ENCODE measurements at places on chromosomes 13 and 19.

DNA sequence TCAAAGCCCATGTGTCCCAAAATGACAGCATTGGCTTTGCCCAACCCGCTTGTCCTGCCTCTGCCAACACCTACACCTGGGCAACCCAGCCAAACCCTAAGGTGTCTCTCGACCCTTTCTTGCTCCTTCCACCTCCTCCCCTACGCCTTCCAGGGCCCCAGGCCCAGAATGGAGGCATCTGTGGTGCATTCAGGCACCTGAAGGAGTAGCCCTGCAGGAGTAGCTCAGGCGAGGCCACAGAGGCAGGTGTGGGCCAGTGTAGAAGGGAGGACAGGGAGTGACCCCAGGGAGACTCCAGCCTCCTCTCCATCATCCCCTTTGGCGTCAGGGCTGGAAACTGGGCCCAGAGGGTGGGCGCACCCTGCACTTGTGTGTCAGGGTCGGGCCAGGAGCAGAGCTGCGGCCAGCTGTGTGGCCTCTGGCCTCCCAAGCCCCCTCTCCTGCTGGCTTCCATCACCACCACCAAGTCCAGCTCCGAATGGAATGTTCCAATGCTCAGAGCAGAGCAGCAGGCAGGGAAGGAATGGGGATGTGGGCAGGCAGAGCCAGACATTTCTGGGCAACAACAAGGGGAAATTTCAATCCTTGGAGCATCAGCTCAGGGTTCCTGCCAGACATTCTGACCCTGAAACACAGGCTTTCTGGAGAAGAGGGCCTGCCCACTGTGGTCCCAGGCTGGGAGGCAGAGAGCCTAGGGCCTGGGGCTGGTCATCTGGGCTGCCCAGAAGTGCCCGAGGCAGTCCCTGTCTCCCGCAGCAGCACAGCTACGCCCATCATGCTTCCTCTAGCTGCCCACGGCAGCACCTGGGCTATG is 16.4 kb downstream of the PLEKHF1 start:
- DNase-seq: no peak

- no peak for DNase-seq
These were observed 7.2 kb downstream of the NALCN start for GRCh38 chr13:101408992-101409656.

DNA sequence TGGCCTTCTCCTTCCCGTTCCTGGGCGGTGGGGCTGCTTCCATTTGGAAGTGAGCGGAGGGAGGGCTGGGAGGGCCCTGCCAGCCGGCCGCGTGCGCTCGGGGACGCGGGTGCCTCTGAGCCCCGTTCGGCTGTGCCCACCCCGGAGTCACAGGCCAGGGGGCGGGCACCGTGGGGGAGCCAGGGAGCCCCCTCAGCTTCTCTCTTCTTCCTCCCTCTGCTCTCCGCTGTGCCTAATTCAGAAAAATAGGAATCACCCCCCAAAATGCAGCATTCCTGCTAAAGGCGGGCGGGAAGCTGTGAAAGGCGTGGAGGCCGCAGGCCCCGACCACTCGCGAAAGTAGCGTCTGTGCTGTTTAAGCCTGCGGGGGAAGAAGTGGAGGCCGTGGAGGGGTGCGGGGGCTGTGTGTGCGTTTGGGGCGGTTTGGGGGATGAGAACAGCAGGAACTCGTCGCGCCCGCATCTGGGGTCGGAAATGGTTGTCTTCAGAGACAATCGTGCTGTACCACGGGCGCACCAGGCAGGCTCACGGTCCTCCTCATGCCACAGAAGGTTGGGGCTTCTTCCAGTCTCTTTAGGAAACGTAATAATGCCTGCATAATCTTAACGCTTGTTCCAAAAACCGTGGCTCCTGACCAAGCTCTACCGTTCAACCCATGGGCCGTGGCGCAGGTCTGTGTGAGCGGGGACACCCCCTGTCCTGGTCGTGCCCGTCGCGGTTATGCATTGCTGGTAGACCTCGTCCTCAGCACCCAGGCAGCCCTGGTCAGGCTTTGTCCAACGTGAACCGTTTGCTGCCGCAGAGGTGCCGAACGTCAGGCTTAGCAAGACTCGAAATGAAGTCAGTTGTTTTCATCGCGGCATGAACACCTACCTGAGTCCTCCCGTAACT is 110.4 kb upstream of the SOX1 start:
- no peak for DNase-seq

GRCh38 chr19:45657520-45658167 is 10.4 kb upstream of the GIPR start:
- DNase-seq: no peak

DNA sequence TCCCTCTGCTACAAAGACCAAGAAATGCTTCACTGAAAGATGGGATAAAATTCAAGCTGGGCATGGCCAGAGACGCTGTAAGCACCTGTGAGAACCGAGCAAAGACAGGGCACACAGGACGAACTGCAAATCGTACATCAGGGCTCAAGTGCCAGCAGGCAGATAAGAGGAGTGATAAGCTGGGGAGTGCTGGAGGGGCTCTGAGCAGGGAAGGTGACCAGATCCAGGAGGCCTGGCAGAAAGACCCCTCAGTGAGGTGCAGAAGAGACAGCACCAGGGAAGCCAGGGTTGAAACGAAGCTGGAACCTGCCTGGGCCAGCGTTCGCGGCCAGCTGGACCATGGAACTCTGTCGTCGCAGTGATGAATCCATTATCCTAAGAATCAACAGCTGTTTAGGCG is 10.2 kb downstream of the RAB20 start:
- no peak for DNase-seq

DNA sequence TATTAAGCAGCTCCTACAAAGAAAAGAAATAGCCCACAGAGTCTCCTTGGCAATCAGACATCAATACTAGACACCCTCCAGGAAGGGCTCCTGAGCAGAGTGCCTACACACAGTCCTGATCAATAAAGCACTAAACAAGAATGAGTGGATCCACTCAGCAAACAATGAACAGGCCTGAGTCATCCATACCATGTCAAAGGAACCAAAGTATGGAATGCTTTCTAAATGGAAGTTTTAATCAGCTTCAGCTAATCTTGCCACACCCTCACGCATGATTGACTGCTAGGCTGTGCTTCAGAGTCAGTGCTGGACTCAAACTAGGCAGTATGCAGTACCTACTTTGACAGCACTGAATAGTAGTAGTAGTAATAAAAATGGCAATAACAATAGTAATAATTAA is 392.7 kb upstream of the HTR2A start:
- no peak for DNase-seq

GRCh38 chr19:39873385-39873784 is 27.2 kb upstream of the FBL start:
- no peak for DNase-seq

DNA sequence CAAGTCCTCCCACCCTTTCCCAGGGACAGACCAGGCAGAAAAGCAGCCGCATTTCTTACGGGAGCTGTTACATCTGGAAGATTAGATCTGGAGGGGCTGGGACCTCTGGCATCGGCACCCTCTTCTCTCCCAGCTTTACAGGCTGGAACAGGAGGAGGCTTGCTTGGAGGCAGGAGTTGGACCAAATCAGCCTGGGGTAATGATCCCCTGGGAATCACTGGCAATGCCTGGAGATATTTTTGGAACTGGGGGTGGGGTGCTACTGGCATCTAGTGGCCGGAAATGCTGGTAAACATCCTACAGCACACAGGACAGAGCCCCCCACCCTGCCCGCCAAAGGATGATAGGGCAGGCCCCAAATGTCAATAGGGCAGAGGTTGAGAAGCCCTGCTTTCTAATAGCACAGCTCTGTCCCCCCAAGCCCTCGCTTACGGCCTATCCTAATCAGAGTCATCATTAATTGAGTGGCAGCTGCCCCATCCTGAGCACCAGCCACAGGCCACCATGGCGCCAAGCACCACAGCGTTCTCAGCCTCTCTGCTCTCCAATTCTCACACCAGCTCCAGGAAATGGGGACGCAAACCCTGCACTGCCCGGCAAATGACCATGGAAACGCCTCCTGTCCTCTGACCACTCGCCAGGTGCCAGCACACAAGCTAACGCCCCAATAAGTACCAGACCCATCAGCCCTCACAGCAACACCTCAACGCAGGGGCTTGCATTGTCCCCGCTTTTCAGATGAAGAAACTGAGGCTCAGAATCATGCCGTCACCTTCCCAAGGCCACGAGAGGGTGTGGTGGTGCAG is 20.6 kb downstream of the LRRC4B start:
- DNase-seq: no peak

DNA sequence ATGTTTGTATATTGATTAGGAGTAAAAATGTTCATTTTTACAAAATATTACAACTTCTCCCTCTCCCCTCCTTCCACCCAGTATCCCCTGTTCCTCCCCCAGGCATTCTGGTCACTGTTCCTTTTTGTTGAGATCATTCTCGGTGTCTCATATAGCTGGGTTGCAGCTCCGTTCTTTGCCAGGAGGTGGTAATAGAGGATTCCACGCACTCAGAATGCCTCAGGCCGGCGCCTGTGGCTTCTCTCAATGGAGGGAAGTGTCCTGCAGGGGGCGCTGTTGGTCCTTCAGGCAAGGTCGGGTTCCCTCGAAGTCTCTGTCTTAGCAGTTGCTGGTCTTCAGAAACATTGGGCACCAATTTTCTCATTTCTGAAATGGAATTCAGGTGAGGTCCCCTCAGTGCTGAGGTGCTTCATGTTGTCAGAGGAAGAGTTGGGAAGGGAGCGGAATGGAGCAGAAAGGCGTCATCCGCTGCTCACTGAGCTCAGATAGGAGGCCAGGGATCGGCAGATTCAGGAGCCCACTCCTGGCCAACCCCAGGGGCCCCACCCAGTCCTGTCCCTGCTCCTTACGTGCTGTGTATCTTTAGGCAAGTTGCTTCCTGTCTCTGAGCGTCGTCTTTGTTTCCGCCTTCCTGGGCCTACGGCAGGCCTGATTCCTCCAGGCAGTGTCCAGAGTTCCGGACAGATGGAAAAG is 10.3 kb upstream of the GARIN5A start:
- DNase-seq: no peak

DNA sequence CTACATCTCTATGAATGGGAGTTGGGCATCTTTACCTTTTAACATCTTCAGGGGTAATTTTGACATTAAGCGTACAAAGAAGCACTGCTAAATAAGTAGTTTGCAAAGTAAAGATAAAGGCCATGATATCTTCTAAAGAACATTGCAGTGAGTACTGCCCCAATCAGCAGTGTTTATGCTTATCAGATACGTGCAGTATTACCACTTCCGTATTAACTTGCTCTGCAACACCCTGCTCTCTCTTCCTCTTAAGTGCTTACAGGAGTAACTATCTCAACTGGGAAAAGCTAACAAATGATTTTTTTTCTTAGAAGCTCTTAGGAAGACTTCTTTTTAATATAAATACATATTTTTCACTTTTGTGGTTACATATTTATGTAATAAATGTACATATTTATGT is 793.7 kb upstream of the SLC10A2 start:
- no peak for DNase-seq

- DNase-seq: no peak
These were observed 69.9 kb downstream of the ARHGEF18 start for GRCh38 chr19:7418596-7418995.

- DNase-seq: no peak
These were observed 18.6 kb upstream of the CCNE1 start for GRCh38 chr19:29793116-29793727.

GRCh38 chr13:44153496-44153895 is 220.1 kb upstream of the SERP2 start:
- no peak for DNase-seq

DNA sequence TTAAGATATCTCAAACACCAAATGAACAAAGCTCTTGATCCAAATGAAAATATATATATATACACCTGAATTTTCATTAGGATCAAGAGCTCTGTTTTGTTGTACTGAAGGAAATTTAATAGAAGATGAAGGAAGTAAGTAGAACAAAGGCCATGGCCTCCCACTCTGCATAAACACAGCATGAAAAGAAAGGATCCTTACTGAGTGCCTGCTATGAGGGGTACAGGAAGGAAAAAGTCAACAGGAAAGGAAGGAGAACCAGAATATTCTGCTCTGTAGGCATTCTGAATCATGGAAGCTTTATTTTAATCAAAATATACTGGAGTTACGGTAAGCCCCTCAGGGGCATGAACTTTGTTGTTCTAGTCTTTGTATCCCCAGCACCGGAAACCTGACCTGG is 22.1 kb downstream of the TMTC4 start:
- no peak for DNase-seq

DNA sequence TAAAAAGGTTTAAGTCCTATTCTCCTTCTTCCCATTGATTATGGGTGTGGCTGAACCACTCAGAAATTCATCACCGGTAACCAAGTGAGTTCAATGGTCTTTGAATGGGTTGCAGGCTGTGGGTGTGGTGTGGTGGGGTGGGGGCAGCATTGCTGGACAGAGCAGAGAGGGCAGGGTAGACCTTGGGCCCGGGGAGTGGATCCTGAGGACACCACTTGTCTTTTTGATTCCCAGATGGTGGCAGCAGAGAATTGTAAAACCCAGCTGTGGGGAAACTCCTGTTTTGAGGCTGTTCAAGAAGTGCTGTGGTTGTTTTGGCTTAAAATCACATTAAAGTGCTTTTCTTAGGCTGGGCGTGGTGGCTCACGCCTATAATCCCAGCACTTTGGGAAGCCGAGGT is 45.8 kb upstream of the RGCC start:
- peak; percentile 65 for DNase-seq

DNA sequence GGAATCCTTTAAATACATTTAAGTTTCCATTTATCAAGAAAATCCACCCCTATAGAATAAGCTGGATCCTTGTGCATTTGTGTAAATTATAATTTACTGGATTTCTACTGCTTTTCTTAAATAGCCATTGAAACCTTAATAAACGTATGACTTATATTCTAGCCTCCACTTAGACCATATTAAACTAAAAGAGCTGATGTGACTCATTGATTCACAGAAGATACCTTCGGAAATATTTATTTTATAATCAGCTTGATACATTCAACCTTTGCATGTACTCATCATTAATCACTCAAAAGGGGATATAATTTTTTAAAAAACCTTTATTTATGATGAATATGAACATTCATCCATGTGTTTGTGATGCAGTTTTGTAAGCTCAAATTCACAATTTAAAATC is 136.3 kb downstream of the SPRY2 start:
- no peak for DNase-seq

DNA sequence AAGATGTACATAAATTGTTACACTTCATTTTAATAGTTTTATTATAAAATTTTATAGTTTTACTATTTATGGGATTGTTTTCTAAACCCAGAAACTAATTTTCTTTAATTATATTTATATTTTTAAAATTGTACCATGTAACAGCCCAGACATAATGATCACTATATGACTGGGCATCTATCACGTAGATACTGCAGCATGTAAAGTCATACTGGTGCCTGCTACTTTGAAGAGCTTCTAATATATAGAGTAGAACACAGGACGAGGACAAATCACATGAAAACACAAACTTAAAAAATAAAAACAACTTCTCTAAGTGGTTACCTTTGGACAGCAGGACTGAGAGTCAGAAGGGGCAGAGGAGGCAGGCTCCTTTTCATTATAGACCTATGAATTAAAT is 5.3 kb downstream of the ELF1 start:
- no peak for DNase-seq

DNA sequence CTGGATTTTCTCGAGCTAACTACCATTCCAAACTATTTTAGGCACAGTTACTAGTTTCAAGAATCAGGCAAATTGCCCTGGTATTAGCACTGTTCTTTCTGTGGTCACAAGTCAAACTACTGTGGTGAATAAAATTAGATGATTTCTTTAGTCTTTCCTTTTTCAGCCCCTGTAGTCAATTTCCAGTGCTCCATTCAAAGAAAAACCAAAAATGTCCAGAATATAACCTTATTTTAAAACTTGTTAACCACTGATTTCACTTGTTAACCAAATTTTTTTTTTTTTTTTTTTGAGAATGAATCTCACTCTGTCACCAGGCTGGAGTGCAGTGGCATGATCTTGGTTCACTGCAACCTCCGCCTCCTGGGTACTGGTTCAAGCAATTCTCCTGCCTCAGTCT is 50.6 kb upstream of the USPL1 start:
- DNase-seq: no peak

GRCh38 chr13:36975172-36975571 is 24.0 kb downstream of the ALG5 start:
- DNase-seq: no peak

Measured in head of caudate nucleus (tissue), 42 donors.